ENCODE measurements at places on chromosomes 6 and 20. TPM values are rescaled to one million over a fixed set of nuclear protein-coding genes. Genes with fewer than 3 reads are reported as not detected.

Gene CENPW
- total RNA-seq: 54.5 TPM

GRCh38 chr6:667253-667927 is 10.5 kb upstream of the HUS1B start:
- no peak for DNase-seq

Gene SLC17A3
- not detected for total RNA-seq

GRCh38 chr20:16395366-16395765 is 177.9 kb downstream of the KIF16B start:
- no peak for DNase-seq

DNA sequence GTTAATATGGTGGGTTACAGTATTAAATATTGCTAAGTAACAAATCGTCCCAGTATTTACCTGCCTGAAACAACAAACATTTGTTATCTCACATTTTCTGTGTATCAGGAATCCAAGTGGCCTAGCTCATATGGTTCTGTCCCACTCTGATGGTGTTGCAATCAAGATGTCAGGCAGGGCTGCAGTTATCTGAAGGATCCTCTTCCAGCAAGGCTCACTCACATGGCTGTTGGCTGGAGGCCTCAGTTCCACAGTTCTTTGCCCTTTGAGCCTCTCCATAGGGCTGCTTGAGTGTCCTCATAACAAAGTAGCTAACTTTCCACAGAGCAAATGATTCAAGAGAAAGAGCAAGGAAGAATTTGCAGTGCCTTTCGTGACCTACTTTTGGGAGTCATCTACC is 17.7 kb downstream of the RAB22A start:
- DNase-seq: no peak

DNA sequence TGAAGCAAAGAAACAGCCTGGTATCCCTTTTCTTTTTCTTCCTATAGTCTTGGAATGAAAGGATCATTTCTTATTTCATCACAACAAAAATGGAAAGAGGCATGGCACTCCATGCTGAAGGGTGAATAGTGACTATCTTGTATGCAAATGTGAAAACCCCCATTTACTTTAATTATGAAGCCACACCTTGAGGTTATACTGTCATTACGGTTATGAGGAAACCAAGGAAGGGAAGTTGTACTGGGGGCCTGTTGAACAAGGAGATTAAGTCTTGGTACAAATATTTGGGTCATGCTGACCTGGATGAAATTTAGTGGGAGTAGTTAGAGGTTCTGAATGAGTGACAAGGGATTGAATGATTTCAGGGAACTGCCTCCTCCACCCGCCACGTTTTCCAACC is 8.7 kb upstream of the STXBP5 start:
- DNase-seq: no peak

DNA sequence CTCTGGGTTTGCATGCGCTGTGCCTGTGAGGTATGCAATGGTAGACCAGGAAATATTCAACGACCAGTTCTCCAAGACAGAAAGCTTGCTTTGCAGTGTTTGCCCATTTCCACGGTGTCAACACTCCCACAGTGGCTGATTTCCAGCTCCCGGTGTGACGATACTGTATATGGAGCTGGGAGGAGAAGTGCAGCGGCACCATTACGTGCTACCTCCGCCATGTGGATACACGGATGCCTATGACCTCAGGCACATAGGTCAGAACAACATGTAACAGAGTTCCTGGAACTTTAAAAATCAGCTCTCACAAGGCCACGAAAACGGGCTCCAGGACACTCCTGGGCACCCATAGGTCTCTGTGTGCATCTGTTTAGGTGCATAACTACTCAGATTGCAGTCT is 51.1 kb downstream of the NFATC2 start:
- DNase-seq: no peak

Measured in PC-9 (cell line).